Brain pericyte (primary cell): ENCODE measurements at places on chromosomes 5 and 9.

DNA sequence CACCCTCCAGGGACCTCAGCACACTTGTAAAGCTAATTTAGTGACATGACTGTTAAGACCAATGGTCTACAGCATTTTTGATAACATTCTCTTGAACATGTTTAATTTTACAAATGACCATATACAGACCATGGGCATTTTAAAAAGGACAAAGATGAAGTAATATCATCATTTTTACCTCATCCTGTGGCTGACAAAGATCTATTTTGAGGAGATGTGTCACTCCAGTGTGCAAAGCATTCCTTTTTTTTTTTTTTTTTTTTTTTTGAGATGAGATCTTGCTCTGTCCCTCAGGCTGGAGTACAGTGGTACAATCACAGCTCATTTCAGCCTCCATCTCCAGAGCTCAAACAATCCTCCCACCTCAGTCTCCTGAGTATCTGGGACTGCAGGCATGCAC lies 118.2 kb upstream of the TBC1D2 start:
- no peak for DNase-seq

- no peak for DNase-seq
Measured at GRCh38 chr5:169248550-169248949, 52.4 kb downstream of the SLIT3 start.

DNA sequence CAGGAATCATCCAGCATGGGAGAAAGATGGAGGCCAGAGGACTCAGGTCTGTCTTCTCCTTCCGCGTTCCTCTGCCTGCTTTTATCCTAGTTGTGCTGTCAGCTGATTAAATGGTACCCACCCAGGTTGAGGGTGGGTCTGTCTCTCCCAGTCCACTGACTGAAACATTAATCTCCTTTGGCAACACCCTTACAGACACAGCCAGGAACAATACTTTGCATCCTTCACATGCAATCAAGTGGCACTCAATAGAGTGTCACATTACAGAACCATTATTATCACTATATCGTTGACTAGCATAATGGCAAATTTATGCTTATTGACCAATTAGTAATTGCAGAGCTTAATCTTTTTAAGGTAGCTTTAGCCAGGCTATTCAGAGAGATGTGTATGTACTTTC lies 64.8 kb downstream of the UNC13B start:
- no peak for DNase-seq

GRCh38 chr9:107368696-107369095 lies 85.6 kb downstream of the RAD23B start:
- no peak for DNase-seq

- DNase-seq = no peak
Measured at GRCh38 chr9:20988061-20988460, 43.4 kb downstream of the HACD4 start.

GRCh38 chr5:128538000-128538249 lies at the start of gene FBN2:
Gene FBN2 (minus strand): TSS chr5:128538245. CDS start chr5:128537603, 642 bp downstream.
- no peak for DNase-seq

GRCh38 chr5:142537938-142538337 lies 148.0 kb downstream of the FGF1 start:
- no peak for DNase-seq

DNA sequence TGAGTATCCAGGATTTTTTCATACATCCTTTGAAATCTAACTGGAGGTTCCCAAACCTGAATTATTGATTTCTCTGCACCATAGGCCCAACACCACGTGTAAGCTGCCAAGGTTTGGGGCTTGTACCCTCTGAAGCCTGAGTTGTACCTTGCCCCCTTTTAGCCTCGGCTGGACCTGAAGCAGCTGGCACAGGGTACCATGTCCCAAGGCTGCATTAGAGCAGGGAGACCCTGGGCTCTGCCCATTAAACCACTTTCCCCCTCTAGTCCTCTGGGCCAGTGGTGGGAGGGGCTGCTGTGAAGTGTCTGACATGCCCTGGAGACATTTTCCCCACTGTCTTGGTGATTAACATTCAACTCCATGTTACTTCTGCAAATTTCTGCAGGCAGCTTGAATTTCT lies 532.9 kb upstream of the NUDT12 start:
- no peak for DNase-seq

DNA sequence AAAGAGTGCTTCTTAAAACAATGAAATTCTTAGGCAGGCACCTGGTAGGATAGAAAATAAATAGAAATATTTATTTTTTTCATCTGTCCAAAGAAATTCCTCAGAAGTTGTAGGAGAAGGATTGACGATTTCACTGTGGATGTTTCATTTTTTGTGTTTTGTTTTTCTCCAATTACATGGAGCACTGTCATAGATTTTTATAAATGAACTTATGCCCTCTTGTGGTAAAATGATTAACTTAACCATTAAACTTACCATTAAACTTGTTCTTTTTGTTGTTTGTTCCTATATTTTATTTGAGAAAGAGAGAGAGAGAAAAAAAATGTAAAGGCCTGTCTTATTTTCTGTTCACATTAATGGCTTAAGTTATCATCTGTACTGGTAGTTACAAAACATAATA lies 339.2 kb downstream of the PRR16 start:
- DNase-seq = no peak

DNA sequence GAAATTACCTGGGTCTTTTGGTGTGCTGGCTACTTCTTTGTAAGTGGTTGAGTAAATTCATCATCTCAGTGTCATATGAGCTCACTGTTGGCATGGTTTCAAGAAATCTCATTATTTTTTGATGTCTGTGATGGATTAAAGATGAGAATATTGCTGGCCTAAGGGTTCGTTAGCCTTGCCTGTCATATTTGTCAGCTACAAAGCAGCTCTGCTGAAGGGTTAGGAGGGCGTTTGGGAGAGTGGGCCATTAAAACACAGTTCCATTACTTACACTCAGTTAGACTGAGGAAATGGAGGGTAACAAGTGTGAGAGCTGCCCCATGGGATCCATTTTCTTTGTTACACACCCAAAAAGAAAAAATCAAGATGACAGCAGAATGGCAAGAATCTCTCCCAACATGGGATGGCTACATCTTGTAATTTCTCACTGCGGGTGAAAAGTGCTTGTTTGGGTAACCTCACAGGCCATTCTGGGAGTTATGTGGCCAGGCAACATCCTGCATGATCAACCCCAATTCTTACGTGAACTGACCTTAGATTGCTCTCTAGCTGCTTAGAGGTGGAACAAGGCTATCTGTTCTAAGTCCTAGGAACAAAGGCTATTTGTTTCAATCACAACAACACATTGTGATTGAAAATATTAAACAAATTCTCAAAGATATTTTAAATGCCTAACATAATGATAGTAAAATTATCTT lies 609.5 kb upstream of the RGMB start:
- no peak for DNase-seq

GRCh38 chr5:5487585-5488360 lies 65.3 kb downstream of the ICE1 start:
- no peak for DNase-seq

DNA sequence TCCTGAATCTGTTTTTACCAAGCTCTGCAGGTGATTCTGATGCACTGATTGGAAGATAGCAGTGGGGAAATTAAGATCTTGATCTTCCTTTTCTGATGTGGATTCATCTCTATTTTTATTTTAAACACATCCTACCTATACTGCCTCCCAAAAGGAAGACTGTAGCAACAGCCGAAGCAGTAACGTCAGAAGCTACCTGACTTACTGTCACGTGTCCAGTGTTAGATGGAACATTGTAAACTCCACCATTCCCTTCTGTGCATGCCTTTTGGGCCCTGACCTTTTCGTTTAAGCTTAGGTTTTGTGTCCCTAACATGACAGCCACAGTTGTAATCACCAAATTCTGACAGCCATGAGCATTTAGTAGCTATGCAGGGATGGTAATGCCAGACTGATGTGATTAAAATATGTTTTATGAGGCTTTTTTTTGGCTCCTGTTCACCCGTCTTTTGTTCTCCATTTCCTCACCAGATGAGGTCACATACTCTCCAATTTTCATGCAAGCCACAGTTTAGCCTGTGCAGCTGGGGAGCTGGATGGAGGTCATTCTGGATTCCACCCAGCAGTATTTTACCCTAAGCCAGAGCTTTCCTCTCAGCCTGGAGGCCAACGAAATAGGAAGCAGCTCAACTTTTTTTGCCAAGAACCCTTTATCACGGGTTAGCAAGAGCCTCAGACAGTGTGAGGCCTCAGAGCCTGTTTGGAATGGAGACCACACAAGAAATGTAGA lies 15.6 kb upstream of the FOXD1 start:
- DNase-seq = no peak

DNA sequence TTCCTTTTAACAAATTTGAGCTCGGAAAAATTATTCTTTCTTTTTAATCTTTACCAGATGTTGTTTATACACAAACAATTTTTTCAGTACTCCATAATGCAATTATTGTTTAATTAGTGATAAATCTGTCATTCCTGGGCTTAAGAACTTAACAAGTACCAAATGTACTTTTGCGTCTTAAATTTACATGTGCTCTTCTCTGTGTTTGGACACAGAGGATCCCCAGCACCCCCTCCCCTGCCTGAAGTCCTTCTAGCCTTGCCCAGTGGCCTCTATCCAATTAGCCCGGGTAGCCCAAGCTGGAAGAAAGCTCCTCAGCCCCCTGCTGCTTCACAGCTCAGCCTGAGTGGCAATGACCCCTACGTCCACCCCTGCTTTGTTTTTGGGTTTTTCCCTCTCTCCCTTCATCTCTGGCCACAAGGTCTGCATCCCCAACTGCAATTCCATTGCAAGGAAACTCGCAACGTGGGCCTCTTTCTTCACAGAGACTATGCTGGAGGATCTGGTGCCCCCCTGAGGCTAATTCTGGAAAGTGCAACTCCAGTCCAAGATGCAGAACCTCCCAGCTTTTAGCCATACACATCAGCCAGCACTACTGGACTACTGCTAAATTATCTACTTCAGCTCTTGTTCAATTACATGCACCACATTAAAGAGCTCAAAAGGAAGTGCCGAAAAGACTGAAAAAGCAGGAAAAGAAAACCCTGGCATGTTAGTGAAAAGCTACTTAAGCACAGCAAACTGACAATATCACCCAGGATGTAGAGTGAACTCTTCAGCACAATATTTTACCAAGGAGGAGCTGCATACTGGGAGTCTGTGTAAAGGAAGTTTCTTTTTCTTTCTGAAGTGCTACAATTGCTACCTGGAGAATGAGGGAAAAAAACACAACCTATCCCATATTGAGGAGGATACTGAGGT lies 186.2 kb downstream of the FANCC start:
- DNase-seq = no peak

GRCh38 chr5:116498503-116499048 lies 76.0 kb downstream of the SEMA6A start:
- no peak for DNase-seq

DNA sequence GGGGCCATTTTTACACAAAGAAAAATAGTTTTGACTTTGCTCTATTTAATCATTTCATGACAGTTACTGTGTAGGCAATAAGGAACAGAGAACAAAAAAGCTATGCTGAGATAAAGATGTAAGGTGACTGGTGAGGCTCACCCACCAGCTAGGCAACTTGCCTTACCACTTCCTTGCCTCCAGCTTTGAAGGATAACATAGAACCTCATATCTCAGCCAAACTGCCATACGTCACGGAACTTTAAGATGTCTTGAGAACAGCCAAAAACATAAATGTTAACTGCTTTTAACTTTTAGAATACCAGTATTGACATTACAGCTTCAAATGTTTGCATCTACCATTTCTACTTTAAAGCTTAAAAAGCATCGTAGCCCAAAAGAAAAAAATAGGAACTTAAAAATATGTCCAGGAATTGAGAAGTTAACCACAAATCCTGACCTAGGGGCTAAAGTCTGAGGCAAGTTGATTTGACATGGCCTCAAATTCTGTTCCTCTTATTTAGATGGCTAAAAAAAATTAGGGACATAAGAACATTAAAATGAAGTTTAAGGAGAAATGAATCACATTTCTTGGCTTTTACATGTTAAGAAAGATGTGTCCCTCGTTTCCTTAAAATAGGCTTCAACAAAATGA lies 7.7 kb upstream of the GCNT4 start:
- no peak for DNase-seq

DNA sequence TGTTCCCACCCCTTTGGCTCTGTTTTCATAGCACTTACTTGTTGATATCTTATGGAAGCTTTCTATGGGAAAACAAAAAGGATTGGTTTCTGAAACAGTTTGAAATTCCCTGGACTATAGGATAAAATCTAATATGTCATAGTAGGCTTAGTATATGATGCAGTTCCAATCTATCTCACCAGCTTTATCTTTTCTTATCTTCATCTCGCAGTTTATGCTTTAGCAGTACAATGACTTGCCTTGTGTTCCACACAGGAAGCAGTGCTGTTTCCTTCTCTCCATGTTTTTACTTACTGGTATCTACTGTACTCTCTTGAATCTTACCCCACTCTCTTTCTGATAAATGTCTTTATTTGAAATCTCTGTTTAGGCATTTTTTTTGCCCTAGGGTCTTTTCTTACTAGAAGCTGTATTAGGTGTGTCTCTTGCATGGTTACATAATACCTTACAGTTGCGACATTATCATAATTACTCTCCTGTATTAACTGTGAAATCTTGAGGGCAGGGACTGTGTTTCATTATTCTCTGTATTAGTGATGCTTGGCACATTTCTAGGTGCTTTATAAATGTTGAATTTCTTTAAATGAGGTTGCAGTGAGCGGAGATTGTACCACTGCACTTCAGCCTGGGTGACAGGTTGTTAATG lies 76.3 kb downstream of the FOCAD start:
- no peak for DNase-seq

- no peak for DNase-seq
Measured at GRCh38 chr9:38088006-38088925, 19.2 kb upstream of the SHB start.

DNA sequence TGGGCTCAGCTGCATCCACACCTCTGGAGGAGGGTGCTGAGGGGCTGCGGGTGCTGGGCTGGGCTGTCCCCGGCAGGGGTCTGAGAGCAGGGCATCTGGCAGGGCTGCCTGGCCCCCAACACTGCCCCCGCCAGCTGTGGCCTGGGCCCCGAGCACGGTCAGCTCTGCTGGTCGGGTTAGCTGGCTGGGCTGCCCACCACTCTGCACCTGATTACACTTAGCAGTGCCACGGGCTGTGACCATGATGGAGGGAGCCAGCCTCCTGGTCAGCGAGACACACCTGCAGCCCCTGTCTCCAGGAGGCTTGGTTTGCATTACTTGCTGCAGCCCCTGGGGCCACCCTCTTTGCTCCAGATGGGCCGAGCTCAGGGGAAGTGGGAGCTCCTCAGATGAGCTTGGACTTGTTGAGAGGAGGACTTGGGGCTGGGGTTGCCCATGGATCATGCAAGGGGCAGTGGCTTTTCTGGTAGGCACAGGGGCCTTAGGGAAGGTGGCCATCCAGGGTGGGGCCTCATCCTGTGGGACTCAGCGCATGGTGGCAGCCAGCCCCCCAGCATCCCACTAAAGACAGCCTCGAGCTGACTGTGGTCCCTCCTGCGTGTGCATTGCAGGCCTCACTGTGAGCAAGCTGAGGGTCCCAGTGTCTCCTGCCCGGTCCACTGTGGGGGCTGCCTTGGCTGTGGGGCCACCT lies 132.0 kb upstream of the FAM120A start:
- DNase-seq = no peak
